ENCODE measurements at places on chromosomes 2 and 18.

DNA sequence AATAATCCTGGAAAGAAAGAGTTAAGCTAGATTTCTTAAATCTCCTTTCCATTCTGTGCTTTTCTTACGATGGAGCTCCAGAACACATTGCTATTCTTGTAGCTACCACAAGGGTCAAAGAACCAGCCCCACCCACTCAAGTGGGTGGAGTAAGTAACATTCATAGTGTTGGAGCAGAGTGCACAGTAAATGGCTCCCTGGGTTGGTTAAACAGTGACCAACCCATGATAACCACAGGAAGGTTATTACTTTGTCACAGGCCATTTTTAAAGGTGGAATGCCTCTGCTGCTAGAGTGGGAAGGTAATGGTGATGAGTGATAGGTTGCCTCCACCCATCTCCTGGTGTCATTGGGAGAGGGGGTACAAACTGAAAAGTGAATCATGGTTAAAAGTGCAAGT, 13.9 kb downstream of the ARPC2 start:
- peak; percentile 36 for DNase-seq
- no peaks in the 10 kb centered on the region for H3K27me3 ChIP-seq
- peaks cover 73% of the 10 kb centered on the region for H3K36me3 ChIP-seq
- H3K4me3 ChIP-seq: no peak overlapping the region

- H3K27me3 ChIP-seq: no peaks in the 10 kb centered on the region
- no peak overlapping the region for H3K27ac ChIP-seq
- no peaks in the 10 kb centered on the region for H3K36me3 ChIP-seq
- DNase-seq: no peak
- H3K4me1 ChIP-seq: no peaks in the 10 kb centered on the region
Measured at GRCh38 chr2:76752506-76752905, 769.7 kb downstream of the LRRTM4 start.

DNA sequence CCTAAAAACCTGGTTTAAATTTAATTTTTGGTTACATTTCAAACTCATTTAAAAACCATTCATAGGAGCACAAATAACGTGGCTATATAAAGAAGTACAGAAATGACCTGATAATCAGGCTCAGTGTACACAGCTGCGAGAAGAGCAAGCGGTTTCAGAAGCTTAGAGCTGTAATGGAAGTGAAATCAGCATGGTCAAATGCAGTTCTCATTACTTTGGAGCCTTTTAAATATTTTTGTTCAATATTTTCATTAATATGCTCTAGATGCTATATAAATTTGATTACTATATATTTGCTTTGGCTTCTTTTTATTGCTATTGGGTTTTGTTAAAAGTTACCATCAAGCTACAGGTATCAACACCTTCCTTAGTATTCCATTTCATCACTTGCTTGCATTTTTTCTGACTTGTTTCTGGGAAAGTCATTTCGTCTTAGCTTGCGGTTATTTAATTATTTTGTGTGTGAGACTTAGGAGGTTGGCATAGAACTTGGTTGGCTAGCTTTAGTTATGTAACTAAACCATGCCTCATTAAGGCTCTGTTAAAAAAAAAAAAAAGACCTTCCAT, 58.7 kb downstream of the AFTPH start:
- H3K4me1 ChIP-seq: no peaks in the 10 kb centered on the region
- no peak overlapping the region for H3K4me3 ChIP-seq
- peaks cover 43% of the 10 kb centered on the region for H3K36me3 ChIP-seq
- no peak overlapping the region for H3K27ac ChIP-seq

GRCh38 chr2:240478346-240479110, 43.1 kb downstream of the GPC1 start:
- no peak overlapping the region for H3K4me3 ChIP-seq
- H3K27ac ChIP-seq: no peak overlapping the region
- no peaks in the 10 kb centered on the region for H3K27me3 ChIP-seq
- H3K36me3 ChIP-seq: no peaks in the 10 kb centered on the region

GRCh38 chr2:98357849-98358248, 11.6 kb downstream of the CNGA3 start:
- H3K27me3 ChIP-seq: peaks cover 2% of the 10 kb centered on the region
- no peaks in the 10 kb centered on the region for H3K36me3 ChIP-seq
- no peak overlapping the region for H3K4me3 ChIP-seq
- no peak overlapping the region for H3K27ac ChIP-seq
- H3K4me1 ChIP-seq: no peaks in the 10 kb centered on the region

Measured in natural killer cell (primary cell).